ENCODE measurements at places on chromosomes 13 and 19.

- DNase-seq: peak; percentile 27
Observed at GRCh38 chr13:79710376-79710775, 229.4 kb downstream of the NDFIP2 start.

DNA sequence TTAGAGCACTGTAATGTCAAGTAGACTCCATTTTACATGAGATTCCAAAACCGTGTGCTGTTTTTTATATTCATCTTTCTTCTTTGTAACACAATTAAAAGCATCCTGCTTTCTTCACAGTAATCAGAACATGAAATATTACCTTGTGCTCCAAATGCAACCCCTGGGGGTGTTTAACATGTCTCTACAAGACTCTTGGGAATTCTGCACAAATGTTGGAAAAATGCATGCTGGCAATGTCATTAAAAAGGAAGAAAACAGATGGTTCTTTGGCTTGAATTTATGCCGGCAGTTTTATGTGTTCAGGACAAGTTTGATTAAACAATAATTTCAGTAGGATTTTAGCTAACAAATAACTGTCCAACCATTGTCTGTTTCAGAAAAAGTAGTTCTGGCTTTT is 159.1 kb downstream of the LIG4 start:
- DNase-seq: no peak

GRCh38 chr13:109203587-109203986 is 574.2 kb downstream of the MYO16 start:
- no peak for DNase-seq

DNA sequence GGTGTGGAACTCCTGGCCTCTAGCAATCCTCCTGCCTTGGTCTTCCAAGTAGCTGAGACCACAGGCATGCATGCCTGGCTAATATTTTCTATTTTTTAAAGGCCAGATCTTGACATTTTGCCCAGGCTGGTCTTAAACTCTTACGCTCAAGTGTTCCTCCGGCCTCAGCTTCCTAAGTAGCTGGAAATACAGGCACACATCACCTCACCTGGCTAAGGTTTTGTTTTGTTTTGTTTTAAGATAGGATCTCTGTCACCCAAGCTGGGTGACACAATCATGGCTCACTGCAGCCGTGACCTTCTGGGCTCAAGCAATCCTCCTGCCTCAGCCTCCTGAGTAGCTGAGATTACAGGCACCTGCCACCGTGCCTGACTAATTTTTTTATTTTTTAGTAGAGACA is 5.5 kb upstream of the RLN3 start:
- no peak for DNase-seq

DNA sequence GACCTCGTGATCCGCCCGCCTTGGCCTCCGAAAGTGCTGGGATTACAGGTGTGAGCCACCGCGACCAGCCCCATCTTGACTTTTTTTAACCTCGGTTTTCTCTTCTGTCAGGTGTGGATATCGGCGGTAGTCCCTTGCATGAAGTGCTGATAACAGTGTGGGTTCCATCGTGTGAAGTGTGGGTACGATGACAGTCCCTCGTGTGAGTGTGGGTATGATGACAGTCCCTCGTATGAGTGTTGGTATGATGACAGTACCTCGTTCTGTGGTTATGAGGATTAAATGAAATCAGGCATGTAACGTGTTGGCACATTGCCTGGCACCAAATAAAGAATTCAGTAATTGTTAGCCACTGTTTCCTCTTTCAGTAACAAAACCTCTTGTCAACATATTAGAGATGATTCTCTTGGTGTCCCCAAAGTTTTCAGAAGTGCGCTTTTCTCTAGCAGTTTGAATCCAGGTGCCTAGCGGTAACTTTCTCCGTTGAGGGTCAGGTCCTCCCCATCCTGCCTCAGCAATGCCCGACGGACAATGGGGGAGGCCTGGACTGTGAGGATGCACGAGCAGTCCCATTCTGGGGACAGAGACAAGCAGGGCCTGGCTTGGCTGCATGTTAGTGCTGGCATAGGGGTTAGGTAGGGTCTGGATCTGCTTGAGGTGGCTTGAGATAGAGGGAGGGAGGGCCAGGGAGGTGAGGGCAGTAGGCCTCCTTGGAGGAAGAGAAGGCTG is 15.3 kb downstream of the GATAD2A start:
- no peak for DNase-seq

DNA sequence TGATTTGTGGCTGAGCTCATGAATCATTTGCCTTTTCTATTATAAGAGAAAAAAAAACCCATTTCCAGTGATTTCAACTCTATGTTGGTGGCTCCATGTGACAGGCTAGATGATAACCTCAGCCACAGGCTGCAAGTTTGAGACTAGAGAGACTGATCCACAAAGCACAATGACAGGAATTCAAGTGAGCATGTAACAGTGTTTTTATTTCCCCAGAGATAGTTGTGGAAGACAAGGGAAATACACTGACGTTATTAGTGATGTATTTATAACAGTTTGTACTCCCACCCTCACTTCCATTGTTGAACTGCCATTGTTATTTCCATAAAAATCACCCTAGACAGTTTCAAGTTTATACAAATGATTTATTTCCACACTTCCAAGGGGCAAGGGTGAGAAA is 27.9 kb upstream of the EDNRB start:
- DNase-seq: no peak

DNA sequence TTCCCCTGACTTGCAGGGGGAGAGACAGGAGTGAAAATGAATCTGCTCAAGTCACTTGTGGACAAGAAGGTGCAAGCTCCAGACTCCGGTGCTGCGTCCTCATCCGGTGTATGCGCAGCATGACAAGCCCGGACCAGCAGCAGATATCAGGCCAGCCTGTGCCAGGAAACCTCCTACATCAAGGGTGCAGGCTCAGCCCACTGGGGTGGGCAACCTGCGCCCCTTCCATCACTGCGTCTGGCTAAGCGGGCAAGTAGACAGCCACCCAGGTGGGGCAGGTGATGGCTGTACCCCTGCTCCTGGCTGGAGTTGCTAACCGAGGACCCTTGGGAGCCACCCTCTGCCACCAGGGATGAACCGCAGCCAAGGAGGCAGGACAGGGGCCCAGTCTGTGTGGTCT is 32.9 kb upstream of the SLC15A1 start:
- no peak for DNase-seq

DNA sequence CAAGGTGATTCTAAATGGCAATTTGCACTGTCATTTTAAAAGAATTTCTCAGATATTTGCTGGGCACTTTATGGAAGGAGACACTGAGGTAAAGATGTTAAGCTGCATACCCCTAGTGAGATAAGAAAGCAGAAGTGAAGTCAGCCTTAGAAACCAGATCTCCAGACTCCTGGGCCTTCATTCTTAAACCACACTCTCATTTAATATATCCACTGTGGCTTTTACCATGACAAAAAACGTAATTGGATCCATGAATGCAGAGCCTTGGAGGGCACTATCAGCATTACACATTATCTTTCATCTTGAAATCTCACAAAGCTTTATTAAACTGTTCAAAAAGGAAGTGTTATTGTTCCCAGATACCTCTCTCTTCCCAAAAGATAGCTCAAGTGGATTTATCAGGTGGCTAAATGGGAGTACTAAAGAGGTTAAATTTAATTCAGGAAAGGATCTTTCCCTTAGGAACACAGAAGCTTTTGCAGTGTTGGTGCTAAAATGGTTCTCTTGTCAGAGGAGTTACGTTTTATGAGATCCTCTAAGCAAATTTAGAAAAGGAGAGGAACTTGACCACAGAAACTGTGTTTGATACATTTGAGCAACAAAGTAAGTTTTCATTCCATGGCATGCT is 1060.4 kb downstream of the EFNB2 start:
- no peak for DNase-seq

DNA sequence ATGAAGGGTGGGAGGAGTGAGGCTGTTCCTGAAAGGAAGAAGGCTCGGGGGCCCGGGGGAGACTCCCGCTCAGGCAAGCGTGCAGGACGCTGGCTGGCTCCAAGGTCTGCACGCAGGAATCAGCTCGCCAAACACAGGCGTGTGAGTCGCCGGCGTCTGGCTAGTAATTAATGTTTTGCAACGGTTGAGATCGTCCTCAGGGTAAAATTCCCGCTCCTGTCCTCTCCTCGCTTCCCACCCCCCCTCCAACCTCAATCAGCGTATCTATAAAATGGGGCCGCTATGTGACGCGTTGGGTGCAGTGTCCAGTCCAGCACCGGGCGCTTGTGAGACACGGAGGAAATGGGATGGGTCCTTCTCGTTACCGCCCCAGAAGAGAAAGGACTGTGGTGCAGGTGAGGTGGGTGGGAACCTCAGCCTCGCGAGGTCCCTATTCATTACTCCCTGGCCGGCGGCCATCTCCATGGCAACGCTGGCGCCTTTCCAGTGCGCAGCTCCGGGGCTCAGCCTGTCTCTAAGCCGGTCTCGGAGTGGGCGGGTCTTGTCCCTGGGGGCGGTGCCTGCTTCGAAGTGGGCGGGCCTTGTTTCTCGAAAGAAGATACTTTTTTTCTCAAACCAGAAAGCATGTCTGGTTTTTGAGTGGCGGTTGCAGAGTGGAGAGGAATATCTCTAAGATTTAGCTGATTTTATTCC is 6.5 kb upstream of the ZNF579 start:
- no peak for DNase-seq

DNA sequence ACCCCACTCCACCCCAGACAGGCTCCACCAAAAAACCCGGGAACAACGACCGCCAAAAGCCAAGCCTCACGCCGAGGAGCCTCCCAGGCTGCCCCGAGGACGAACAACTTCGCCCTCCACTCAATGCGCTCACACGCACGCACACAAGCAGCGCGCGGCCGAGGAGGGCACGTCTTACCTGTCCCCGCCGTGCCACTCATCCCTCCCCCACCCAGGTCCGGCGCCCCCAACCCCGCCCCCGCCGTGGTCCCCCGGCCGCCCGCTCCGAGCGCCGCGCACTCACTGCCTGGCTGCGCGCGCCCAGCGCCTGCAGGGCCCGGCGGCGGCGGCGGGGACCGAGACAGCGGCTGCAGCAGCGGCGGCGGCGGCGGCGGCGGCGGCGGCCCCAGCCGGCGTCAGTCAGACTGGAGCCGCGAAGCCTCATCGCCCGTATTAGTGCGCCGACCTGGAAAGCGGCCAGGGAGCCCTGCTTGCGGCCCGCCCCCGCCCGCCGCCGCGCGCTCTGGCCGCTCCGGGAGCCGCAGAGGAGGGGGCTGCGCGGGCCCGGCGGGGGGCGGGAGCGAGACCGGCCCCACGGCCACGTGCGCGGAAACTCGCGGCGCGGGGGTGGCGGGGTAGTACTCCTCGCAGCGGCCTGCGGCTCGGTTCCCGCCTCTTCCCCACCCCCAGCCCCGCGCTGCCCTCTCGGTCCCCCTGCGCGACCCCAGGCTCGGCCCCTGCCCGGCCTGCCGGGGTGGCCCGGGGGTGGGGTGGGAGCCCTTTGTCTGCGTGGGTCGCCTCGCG is at the start of gene SMAD9:
Gene SMAD9 (minus strand): TSS at position 406 of the 783 bp plus-strand sequence. CDS start 40,549 bp downstream, outside the sequence.
- no peak for DNase-seq

DNA sequence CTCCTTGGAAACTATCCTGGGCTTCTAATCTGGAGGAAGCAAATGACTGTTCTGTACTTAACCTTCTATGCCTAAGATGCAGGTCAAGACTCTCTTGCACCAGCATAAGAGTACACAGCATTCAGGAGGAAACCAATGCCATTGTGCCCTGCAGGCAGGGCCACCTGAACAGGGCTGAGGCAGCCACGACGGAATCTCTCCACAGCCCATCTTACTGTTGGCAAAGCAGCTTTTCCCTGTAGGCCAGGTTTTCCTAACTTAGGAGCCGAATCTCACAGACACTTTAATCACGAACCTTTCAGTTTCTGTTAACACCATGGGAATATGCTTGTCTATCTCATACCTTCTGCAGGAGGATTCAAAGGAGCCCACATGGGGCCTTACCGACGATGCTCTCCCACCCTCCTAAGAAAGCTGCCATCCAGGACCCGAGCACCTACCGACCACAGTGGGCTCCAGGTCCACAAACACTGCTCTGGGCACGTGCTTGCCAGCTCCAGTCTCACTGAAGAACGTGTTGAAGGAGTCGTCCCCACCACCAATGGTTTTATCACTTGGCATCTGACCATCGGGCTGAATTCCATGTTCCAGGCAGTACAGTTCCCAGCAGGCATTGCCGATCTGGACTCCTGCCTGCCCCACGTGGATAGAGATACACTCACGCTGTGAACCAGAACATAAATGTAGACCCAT is 2.6 kb downstream of the TUBA3C start:
- no peak for DNase-seq

GRCh38 chr19:664913-665443 is 2.0 kb upstream of the RNF126 start:
- DNase-seq: no peak

- DNase-seq: no peak
Observed at GRCh38 chr13:111061358-111062045, 53.6 kb upstream of the ARHGEF7 start.

- no peak for DNase-seq
Observed at GRCh38 chr19:7506385-7507328, 9.2 kb upstream of the ZNF358 start.

DNA sequence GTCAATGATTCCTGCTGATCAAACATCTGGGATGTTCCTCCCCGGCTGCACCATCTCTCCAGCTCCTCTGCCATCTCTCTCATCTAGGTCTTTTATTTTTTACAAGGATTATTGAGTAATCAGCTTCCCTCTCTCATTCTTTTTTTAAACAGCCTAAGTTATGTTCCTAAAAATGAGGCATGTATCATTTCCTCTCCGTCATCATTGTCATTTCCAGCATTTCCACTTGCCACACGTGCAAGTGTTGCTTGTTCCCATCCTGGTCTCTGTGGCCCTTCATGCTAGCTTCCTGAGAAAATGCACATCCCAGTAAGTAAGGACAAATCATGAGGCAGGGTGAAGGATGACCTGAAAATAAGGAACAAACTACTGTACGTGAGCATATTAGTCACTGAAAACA is 102.7 kb upstream of the POSTN start:
- peak; percentile 31 for DNase-seq

DNA sequence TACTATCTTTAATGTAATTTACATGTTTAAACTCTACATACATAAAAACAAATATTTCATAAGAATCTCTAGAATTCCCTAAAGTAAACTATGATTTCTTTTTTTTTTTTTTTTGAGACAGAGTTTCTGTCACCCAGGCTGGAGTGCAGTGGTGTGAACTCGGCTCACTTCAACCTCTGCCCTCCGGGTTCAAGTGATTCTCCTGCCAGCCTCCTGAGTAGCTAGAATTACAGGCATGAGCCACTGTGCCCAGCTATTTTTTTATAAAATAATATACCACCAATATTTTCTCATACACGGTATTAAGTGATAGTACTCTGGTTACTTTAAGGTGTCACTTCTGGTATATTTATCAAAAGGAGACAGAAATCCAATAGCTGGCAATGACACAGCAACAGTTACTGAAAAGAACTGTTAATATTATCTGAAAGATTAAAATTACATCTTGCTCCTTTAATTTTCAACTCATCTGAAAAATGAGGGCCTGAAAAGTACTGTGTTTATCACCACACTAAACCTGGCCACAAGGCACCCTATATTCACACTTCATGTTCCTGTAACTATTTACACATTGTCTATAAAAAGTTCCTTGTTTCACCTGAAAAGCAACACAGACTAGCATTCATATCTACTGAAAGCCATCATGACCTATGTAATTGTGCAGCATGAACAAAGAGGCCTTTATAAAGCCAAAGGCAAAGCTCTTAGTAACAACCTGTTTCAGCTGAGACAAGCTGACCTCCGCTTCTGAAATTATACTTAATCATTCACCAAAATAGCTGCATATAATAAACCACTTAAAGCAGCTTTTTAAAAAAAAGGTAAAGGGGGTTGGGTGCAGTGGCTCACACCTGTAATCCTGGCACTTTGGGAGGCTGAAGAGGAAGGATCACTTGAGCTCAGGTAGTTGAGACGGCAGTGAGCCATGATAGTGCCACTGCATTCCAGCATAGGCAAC is 106.1 kb downstream of the SLC25A15 start:
- DNase-seq: no peak

Data from AG09309 (cell line).